Osteoblast (primary cell): ENCODE measurements at places on chromosomes 3 and 15. TPM values are rescaled to one million over a fixed set of nuclear protein-coding genes. Genes with fewer than 3 reads are reported as not detected.
A peak's percentile ranks its signal among the peaks of the same experiment; 100 is the strongest.

DNA sequence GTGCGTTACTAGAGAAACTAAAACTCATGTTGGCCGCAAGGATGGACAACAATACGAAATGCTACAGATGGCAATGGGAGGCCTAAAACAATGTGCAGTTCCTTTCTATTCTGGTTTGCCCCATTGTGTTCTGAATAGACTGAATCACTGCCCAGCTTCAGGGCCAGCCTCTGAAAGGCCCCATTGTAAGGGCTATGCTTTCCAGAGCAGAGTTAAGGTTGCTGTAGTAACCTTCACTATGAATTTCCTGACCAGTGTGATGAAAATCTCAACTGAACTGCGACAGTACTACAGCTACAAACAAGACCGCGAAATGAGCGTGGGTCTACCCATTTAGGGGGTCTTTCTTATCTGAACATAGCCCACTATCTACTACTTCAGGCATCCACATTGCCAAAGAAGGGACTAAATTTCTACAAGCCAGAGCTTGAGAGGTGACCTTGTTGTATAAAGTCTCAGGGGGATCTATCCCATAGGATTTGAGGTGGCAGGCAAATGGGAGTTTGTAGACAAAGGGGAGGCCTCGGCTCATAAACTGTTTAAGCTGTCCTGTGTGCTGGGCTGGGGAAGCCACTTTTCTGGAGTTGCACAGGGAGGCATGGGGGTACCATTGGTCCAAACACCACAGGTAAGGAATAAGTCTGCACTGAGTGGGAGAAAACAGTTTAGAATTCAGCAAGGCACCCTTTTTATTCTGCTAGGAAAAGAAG, 80.1 kb downstream of the MYO1E start:
- peak overlapping the region; percentile 47 for H3K27ac ChIP-seq
- H3K4me3 ChIP-seq: no peak overlapping the region
- H3K4me1 ChIP-seq: peaks cover 59% of the 10 kb centered on the region
- no peaks in the 10 kb centered on the region for H3K27me3 ChIP-seq

DNA sequence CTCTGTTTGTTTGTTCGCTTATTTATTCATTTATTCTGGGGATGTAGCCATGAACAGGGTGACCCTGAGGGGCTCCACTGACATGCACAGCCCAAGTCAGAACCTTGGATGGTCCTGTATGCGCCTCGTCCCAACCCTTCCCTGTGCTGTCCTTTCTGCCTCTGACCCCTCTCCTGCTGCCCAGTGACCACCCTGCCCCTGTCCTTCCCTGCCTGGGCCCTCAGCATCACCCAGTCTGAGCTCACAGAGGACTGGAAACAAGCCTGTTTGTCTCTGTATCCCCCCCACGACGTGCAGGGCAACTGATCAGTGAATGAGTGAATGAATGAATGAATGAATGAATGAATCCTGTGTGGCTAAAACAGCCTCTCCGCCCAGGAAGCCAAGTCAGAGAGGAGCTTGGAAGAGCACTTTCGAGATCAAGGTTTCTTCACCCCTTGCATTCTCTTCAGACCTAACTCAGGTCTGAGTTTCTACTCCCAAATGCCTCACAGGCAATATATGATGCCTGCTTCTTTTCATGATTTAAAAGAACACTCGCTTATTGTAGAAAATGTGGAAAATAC, 157.7 kb downstream of the SMAD6 start:
- H3K4me1 ChIP-seq: peaks cover 42% of the 10 kb centered on the region
- H3K27me3 ChIP-seq: no peaks in the 10 kb centered on the region
- H3K36me3 ChIP-seq: peaks cover 5% of the 10 kb centered on the region
- peak overlapping the region; percentile 28 for H3K27ac ChIP-seq

- H3K27me3 ChIP-seq: no peaks in the 10 kb centered on the region
- no peaks in the 10 kb centered on the region for H3K36me3 ChIP-seq
- H3K27ac ChIP-seq: no peak overlapping the region
- no peak for DNase-seq
These were observed 443.3 kb upstream of the ATP11B start for GRCh38 chr3:182349951-182350517.

DNA sequence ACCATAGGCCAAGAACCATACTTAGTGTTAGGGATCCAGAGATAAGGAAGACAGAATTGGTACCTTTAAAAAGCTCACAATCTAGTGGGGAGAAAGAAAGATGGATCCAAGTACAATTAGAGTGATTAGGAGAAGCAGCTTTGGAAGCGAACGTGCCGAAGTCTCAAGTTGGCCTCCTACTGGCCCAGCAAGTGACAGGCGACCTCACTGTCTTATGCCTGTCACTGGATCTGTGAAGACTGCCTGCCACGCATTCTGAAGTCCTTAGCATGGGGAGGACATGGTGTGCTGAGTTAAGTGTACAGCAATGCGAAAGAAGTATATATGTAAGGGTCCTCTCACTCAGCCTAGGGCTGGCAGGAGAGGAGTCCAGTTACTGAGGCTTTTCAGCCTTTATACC, 141.0 kb downstream of the GABRB3 start:
- H3K27ac ChIP-seq: no peak overlapping the region
- no peak for DNase-seq
- no peak overlapping the region for H3K4me3 ChIP-seq
- H3K36me3 ChIP-seq: no peaks in the 10 kb centered on the region
- no peaks in the 10 kb centered on the region for H3K4me1 ChIP-seq

GRCh38 chr15:78914027-78914764, 30.6 kb downstream of the CTSH start:
- H3K27me3 ChIP-seq: no peaks in the 10 kb centered on the region
- peaks cover 75% of the 10 kb centered on the region for H3K36me3 ChIP-seq
- peak overlapping the region; percentile 35 for H3K27ac ChIP-seq
- H3K4me3 ChIP-seq: no peak overlapping the region
- H3K4me1 ChIP-seq: peaks cover 16% of the 10 kb centered on the region

- H3K36me3 ChIP-seq: peaks cover 32% of the 10 kb centered on the region
- DNase-seq: peak; percentile 62
- peak overlapping the region; percentile 100 for H3K27ac ChIP-seq
- no peaks in the 10 kb centered on the region for H3K27me3 ChIP-seq
- H3K4me1 ChIP-seq: peaks cover 21% of the 10 kb centered on the region
- peak overlapping the region; percentile 92 for H3K4me3 ChIP-seq
These were observed 1.0 kb upstream of the ISY1 start for GRCh38 chr3:129161860-129162271.

GRCh38 chr15:41813426-41813825, 14.5 kb upstream of the JMJD7 start:
- DNase-seq: no peak
- peaks cover 6% of the 10 kb centered on the region for H3K4me1 ChIP-seq
- H3K36me3 ChIP-seq: peaks cover 57% of the 10 kb centered on the region
- H3K27me3 ChIP-seq: no peaks in the 10 kb centered on the region

Gene RLBP1
- total RNA-seq: under 0.01 TPM in 2 replicates

Gene ZMYND10
- total RNA-seq: 0.88 and 2.9 TPM in 2 replicates

Gene GPR87
- not detected in 2 replicates for total RNA-seq

Gene SLC22A13
- total RNA-seq: 0.29 and 0.36 TPM in 2 replicates

Gene SI
- total RNA-seq: not detected in 2 replicates

Gene FOXB1
- not detected in 2 replicates for total RNA-seq

Gene PEX11A
- total RNA-seq: 4.0 and 5.0 TPM in 2 replicates

Gene WDR53
- 6.8 and 7.2 TPM in 2 replicates for total RNA-seq

Gene SLC7A14
- total RNA-seq: 0.29 and 0.36 TPM in 2 replicates
